ENCODE measurements at places on chromosomes 5 and 9.

DNA sequence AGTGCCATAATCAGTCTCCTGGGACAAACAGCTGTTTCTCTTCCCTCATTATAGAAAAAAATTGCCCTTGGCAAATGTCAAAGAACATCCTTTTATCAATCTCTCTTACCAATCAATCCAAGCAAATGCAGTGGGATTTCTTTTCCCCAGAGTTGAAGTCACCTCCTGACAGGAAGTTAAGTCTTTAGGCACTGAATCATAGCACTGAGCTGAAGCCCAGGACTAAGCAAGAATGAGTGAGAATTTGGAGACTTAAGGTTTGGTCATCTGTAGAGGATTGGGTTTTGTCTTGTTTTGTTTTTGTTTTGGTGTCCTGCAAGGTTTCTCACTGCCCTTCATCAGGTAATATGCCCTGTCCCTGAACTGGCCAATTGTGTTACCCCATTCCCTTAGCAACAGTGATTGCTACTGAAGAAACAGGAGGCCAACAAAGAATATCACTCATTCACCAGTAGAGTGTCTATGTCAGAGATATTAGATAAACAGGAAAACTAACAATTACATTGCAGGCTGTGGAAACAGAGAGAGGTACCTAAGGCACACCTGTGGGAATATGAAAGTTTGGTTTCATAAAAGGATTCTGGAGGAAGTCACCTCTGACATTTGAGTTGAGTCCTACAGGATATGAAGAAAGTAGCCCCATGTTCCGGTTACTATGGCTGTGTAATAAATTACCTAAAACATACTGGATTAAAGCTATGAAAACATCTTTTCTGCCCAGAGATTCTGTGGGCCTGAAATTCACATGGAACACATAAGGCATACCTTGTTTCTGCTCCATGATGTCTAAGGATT, 4.5 kb upstream of the FXN start:
- peaks cover 9% of the 10 kb centered on the region for H3K36me3 ChIP-seq
- DNase-seq: no peak
- no peak overlapping the region for H3K4me3 ChIP-seq
- H3K27me3 ChIP-seq: no peaks in the 10 kb centered on the region
- H3K27ac ChIP-seq: no peak overlapping the region

DNA sequence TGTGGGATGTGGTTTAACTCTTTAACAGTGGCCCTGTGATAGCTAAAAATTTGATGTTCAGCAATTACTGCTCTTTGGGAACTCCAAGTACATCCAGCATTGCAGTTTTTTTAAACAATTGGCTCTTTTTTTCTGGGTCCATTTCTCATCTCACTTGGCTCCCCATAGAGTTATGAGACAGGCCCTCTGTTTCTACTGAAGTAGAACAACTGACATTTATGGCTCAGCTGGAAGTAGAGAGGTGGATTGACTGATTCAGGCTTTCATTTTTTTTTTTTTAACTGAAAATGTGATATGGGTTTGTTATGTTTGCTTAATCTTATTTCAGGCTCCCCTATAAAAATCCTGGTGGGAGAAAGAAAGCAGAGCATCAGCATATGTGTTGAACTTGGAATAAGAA, 96.6 kb upstream of the CD180 start:
- no peaks in the 10 kb centered on the region for H3K27me3 ChIP-seq
- H3K4me3 ChIP-seq: no peak overlapping the region
- DNase-seq: no peak

GRCh38 chr9:27866741-27867140, 293.5 kb upstream of the C9orf72 start:
- DNase-seq: no peak
- no peak overlapping the region for H3K27ac ChIP-seq
- no peak overlapping the region for H3K4me3 ChIP-seq
- H3K4me1 ChIP-seq: no peaks in the 10 kb centered on the region
- H3K36me3 ChIP-seq: no peaks in the 10 kb centered on the region
- H3K27me3 ChIP-seq: no peaks in the 10 kb centered on the region

- H3K27me3 ChIP-seq: peaks cover 54% of the 10 kb centered on the region
- peaks cover 6% of the 10 kb centered on the region for H3K36me3 ChIP-seq
- DNase-seq: no peak
- H3K4me1 ChIP-seq: peaks cover 18% of the 10 kb centered on the region
- no peak overlapping the region for H3K4me3 ChIP-seq
Measured at GRCh38 chr9:131837836-131838235, 98.0 kb upstream of the RAPGEF1 start.

- no peak overlapping the region for H3K4me3 ChIP-seq
- DNase-seq: no peak
- no peaks in the 10 kb centered on the region for H3K36me3 ChIP-seq
- no peaks in the 10 kb centered on the region for H3K4me1 ChIP-seq
- no peak overlapping the region for H3K27ac ChIP-seq
Measured at GRCh38 chr5:78756858-78757257, 108.3 kb upstream of the LHFPL2 start.

GRCh38 chr5:128772356-128772755, 192.9 kb upstream of the SLC27A6 start:
- H3K4me3 ChIP-seq: no peak overlapping the region
- no peaks in the 10 kb centered on the region for H3K4me1 ChIP-seq
- H3K27ac ChIP-seq: no peak overlapping the region
- H3K27me3 ChIP-seq: no peaks in the 10 kb centered on the region
- no peaks in the 10 kb centered on the region for H3K36me3 ChIP-seq

GRCh38 chr9:74736646-74737045, 151.1 kb downstream of the TRPM6 start:
- H3K4me1 ChIP-seq: peaks cover 3% of the 10 kb centered on the region
- H3K4me3 ChIP-seq: no peak overlapping the region
- H3K27me3 ChIP-seq: peaks cover 13% of the 10 kb centered on the region
- H3K27ac ChIP-seq: no peak overlapping the region
- DNase-seq: no peak

DNA sequence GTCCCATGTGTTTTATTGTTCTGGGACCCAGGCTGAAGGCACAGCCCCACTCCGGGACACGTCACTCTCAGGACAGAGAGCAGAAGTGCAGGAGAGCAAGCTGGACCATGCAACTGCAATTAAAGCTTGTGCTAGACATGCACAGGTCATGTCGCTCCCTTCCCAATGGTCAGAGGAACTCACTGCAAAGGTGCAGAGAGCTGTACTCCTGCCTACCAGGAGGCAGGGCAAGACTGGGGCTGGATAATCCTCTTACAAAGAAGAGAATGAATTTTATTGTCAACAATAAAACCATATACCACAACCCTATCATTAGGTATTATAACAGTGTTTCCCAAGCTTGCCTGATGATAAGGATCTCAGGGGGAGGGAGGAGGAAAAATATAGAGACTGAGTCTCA, 74.0 kb upstream of the NEK6 start:
- peaks cover 11% of the 10 kb centered on the region for H3K27me3 ChIP-seq
- no peaks in the 10 kb centered on the region for H3K4me1 ChIP-seq
- DNase-seq: no peak
- H3K4me3 ChIP-seq: no peak overlapping the region
- H3K36me3 ChIP-seq: peaks cover 2% of the 10 kb centered on the region
- H3K27ac ChIP-seq: no peak overlapping the region

GRCh38 chr5:54146916-54147315, 163.5 kb downstream of the ARL15 start:
- H3K4me3 ChIP-seq: no peak overlapping the region
- H3K27me3 ChIP-seq: no peaks in the 10 kb centered on the region
- H3K4me1 ChIP-seq: peaks cover under 1% of the 10 kb centered on the region

DNA sequence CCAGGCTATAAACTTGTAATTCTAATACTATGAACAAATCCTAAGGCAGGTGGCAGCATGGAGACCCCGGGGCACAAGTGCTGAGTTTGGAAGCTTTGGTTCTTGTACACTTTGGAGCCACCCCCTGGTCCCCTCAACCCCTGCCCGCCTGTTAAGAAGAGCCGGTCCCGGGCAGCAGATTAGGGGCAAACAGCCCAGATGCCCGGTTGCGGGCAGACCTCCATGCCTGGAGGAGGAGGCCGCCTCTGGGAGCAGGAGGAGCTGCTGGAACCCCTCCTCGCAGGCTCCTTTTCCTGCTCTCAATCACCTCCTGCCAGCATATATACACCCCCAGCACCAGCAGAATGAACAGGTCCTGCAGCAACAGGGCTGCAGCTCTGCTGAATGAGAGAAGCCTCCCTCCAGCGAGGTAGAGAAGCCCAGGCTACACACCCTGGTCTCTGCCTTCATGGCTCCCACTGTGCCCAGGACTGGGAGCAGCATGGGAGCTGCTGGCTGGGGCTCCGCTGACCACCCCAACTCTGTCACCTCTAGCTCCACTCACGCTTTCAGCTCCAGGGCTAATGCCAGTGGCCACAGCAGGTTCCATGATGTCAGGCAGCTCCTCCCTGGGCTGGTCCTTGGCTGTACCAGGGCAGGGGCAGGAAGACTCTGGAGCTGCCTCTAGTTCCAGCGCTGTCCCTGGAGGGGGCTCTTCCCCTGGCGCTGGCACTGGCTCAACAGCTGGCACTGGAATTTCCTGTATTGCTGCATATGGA, 1713.5 kb upstream of the ACO1 start:
- no peak overlapping the region for H3K4me3 ChIP-seq
- H3K36me3 ChIP-seq: no peaks in the 10 kb centered on the region
- DNase-seq: no peak
- no peak overlapping the region for H3K27ac ChIP-seq

DNA sequence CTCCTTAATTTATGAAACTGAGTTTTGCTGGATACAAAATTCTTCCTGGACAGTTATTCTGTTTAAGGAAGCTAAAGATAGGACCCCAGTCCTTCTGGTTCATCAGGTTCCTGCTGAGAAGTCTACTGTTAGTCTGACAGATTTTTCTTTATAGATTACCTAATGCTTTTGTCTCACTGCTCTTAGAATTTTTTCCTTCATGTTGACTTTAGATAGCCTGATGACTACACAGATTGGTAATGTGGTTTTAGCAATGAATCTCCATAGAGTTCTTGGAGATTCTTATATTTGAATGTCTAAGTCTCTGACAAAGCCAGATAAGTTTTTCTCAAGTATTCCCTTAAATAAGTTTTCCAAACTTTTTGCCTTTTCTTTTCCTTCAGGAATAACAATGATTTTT, 419.7 kb downstream of the CDH10 start:
- no peak overlapping the region for H3K27ac ChIP-seq
- DNase-seq: no peak
- no peaks in the 10 kb centered on the region for H3K27me3 ChIP-seq
- H3K4me1 ChIP-seq: no peaks in the 10 kb centered on the region
- no peak overlapping the region for H3K4me3 ChIP-seq

DNA sequence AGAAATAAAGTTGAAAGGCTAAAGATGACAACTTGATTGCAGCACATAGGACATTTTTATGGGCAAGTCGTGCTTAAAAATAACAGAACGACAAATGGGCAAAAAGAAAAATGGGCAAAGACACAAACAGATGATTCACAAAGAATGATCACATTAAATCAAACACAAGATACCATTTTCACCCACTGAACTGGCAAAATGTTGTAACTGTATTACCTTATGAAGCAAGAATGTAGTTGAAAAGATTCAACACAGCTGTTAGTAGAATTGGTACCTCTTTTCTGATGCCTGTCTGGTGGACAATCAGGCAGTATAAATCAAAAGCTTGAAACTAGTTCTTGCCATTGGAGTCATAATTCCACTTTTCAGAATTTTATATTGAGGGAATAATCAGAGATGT, 81.0 kb upstream of the PALM2AKAP2 start:
- no peaks in the 10 kb centered on the region for H3K4me1 ChIP-seq
- DNase-seq: no peak
- no peaks in the 10 kb centered on the region for H3K27me3 ChIP-seq
- no peak overlapping the region for H3K4me3 ChIP-seq
